Aorta (tissue), 5 donors: ENCODE measurements at places on chromosomes 3 and 15. TPM values are rescaled to one million over a fixed set of nuclear protein-coding genes. Genes with fewer than 3 reads are reported as not detected.

POPDC2 gene
- total RNA-seq, result 11.5 TPM

GRCh38 chr3:14608298-14608697 lies 43.3 kb upstream of the CCDC174 start:
- DNase-seq, result no peak

GRCh38 chr3:14300721-14301399 lies 101.5 kb upstream of the SLC6A6 start:
- no peak for DNase-seq

- no peak for DNase-seq
Measured at GRCh38 chr15:67765701-67766100, 59.6 kb upstream of the SKOR1 start.
